A549 treated with RU486 at 1 μM for 4 hours (cell line): ENCODE measurements at places on chromosomes 2 and 18. TPM values are rescaled to one million over a fixed set of nuclear protein-coding genes. Genes with fewer than 3 reads are reported as not detected.

ME2 gene
- total RNA-seq: 28.0 to 43.5 TPM (median 37.8 TPM) in 5 replicates

IGFBP5 gene
- 0.14 to 0.32 TPM (median 0.29 TPM) in 5 replicates for total RNA-seq

XIRP2 gene
- total RNA-seq: not detected in 5 replicates

PSMA8 gene
- not detected in 5 replicates for total RNA-seq

CRACDL gene
- 0.32 to 1.4 TPM (median 0.52 TPM) in 5 replicates for total RNA-seq

AKAIN1 gene
- not detected in 5 replicates for total RNA-seq

BCL2 gene
- total RNA-seq: 0.53 to 0.73 TPM (median 0.70 TPM) in 5 replicates

DOCK10 gene
- 34.0 to 49.2 TPM (median 38.4 TPM) in 5 replicates for total RNA-seq

ACADL gene
- total RNA-seq: 0.09 to 0.18 TPM in 2 of 5 replicates, not detected in the others

DCC gene
- total RNA-seq: not detected in 5 replicates

CD28 gene
- not detected in 5 replicates for total RNA-seq

TUBA3E gene
- total RNA-seq: not detected in 5 replicates

HOXD4 gene
- 0.29 to 0.66 TPM (median 0.49 TPM) in 5 replicates for total RNA-seq

RAB6C gene
- total RNA-seq: not detected in 5 replicates

NYAP2 gene
- total RNA-seq: not detected in 5 replicates

NT5DC4 gene
- total RNA-seq: 0.05 to 0.13 TPM in 2 of 5 replicates, not detected in the others

SNORC gene
- 5.3 to 15.8 TPM (median 9.8 TPM) in 5 replicates for total RNA-seq

NR4A2 gene
- 2.4 to 4.0 TPM (median 3.2 TPM) in 5 replicates for total RNA-seq

NCKAP5 gene
- 0.90 to 2.4 TPM (median 0.96 TPM) in 5 replicates for total RNA-seq

SERPINB10 gene
- total RNA-seq: not detected in 5 replicates

PLGLB1 gene
- total RNA-seq: 0.37 to 1.5 TPM (median 0.84 TPM) in 5 replicates

ACMSD gene
- not detected in 5 replicates for total RNA-seq
